KG1 (cell line): ENCODE measurements at places on chromosomes 7 and 10.

- DNase-seq: no peak
Observed at GRCh38 chr10:95840121-95840520, 67.7 kb upstream of the CC2D2B start.

GRCh38 chr10:73650537-73651331 is 5.1 kb downstream of the SYNPO2L start:
- no peak for DNase-seq

GRCh38 chr7:122902751-122903495 is 16.7 kb upstream of the CADPS2 start:
- DNase-seq: no peak

DNA sequence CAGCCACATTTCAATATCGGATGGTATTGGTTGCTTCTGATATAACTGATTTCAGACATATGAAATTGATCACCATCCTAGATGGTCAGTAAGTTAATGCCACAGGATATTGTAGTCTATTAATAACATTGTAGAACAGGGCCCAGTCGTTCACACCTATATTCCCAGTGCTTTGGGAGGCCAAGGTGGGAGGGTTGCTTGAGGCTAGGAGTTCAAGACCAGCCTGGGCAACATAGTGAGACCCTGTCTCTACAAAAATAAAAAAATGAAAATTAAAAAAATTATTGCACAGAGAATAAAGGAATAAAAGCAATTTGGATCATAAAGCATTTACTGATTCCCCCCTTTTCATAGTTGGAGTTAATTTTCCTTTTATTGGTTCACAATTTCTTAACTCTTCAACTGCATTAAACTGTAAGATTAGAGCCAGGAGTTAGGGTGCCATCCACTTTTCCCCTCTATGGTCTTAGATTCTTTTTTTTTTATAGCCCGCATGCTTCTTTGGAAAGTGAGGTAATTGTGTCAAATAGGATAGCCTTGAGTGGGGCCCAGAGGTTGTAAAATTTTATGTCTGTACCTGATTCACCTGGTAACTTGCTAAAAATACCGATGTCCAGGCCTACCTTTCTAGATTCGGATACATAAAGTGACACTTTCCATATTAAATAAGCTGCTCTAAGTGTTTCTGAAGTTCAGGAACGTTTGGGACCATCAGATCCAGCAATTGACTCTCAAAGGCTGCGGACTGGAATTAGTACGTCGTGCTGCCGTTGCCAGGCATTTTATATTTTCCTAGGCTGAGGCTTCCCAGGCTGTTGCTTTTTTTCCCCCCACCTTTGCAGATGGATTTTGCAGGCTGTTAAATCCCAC is 24.7 kb downstream of the ADK start:
- DNase-seq: no peak

- no peak for DNase-seq
Observed at GRCh38 chr10:53997953-53998352, 803.1 kb downstream of the PCDH15 start.

- DNase-seq: no peak
Observed at GRCh38 chr10:77451886-77452285, 185.7 kb downstream of the KCNMA1 start.

DNA sequence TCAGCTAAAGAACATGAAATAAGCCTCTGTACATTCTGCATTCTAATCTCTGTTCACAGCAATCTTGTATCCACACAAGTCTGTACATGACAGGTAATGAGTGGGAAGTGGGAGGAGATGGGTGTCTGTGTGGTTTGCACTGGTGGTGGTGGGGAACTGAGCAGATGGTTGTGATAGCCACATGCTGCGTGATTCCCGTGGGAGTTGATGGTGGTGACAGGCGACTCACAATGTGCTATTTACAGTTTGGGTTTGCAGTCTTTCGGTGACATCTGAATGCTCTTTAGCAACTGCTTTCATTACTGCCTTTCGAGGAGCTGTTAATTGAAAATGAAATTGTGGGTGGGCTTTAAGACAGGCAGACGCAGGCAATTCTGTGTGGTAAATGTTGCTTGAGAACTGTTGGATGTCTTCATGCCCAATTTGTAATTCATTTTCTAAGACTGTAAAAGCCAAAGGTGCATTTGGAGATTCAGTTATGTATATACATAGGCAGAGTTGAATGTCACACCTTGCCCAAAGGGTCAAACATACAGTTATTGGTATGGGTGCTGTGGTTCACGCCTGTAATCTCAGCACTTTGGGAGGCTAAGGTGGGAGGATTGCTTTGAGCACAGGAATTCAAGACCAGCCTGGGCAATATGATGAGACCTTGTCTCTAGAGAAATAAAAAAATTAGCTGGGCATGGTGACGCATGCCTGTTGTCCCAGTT is 308.2 kb downstream of the AUTS2 start:
- no peak for DNase-seq

GRCh38 chr10:56662765-56663447 is 301.8 kb upstream of the ZWINT start:
- no peak for DNase-seq

DNA sequence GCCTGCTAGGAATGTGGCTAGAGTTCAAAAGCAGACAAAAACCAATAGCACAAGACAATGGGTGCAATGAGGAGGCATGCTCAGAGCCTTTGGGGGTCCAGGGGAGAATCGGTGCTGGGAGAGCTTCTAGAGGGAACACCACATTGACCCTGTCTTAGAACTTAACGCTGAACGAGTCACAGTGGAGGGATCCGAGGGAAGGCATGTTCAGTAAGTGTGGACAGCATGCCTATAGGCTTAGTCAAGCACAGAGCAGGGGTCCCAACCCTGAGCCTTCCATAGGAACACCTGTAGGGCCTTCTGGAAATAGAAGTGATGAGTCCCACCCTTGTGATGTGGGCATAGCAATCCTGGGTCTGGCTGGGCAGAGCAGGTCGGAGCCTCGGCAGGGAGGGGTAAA is 148.7 kb downstream of the PKD1L1 start:
- no peak for DNase-seq

- no peak for DNase-seq
Observed at GRCh38 chr7:151459726-151460473, 20.0 kb upstream of the CRYGN start.

DNA sequence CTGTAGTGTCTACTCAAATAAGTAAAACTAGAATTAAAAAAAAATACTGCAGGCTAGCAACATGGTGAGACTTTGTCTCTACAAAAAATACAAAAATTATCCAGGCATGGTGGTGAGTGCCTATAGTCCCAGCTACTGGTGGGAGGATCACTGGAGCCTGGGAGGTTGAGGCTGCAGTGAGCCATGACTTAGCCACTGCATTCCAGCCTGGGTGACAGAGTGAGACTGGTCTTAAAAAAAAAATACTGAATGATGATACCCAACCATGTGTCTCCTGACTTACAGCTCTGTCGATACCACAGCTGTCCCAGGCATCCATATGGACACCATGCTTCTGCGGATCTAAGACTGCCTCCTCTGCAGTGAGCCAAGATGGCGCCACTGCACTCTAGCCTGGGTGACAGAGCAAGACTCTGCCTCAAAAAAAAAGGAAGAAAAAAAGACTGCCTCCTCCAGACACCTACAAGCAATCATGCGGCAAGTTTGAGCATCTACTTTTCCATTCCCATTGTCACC is 7.9 kb upstream of the FRAT1 start:
- no peak for DNase-seq

DNA sequence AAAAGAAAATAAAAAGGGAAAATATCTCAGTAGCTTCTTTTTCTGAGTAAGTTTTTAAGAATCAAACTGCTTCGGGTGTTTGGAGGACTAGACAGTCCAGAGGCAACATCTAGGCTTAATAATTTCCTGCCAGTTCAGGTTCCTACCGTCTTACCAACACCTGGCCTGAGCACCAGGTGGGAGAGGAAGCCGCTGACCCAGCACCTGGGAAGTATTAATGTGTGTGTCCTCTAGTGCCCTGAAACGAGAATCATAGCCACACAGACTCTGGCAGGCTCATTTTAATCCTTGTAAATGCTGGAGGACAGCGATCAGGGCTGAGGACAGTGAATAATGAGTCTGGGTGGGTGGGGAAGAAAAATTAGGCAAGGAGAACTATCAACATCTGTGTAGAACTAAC is 137.4 kb downstream of the ZNF438 start:
- DNase-seq: no peak

DNA sequence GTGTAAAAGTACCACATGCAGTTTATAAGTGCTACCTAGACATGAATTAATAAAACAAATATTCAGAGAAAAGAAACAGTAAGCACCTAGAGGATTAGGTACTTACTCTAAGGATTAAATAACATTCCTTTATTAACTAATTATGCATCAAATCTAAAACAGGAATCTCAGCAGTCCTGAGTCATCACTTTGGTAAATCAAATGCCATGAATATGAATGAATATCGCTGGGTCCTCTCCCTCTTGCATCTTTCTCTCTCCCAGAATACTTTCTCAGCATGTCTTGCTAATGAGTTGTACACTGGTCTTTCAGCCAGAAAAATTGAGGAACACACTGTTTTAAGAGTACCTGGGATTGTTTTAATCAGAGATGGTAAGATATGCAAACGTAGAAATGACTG is 225.5 kb upstream of the NFE2L3 start:
- DNase-seq: no peak

DNA sequence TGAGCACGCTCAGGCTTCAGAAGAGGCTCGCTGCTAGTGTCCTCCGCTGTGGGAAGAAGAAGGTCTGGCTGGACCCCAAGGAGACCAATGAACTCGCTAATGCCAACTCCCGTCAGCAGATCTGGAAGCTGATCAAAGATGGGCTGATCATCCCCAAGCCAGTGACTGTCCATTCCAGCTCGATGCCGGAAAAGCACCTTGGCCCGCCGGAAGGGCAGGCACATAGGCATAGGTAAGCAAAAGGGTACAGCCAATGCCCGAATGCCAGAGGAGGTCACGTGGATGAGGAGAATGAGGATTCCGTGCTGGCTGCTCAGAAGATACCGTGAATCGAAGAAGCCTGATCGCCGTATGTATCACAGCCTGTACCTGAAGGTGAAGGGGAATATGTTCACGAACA is 5.7 kb upstream of the PPP2R2D start:
- no peak for DNase-seq
